HFFc6 (cell line): ENCODE measurements at places on chromosomes 13 and 19. TPM values are rescaled to one million over a fixed set of nuclear protein-coding genes. Genes with fewer than 3 reads are reported as not detected.

Gene B3GNT3
- total RNA-seq: not detected in 3 replicates

DNA sequence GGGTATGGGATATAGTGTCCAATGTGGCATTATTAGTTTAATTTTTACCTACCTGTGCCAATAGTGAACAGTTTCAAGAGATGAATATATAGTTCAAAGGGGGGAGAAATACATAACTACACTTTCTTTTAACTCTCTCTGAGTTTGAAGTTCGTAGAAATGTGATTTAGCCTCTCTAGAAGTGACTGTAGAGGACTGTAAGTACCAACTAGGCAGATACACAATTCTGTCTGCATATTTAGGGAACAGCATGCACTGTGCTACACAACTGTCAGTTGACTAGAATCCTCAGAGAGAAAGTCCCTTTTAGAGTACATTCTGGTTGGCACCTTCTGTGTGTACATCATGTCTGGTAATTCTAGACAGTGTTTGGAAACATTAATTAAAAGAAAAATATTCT, 17.5 kb upstream of the ZNF90 start:
- DNase-seq: no peak

- DNase-seq: no peak
Measured at GRCh38 chr13:111050539-111050879, 64.6 kb upstream of the ARHGEF7 start.

GRCh38 chr19:18384775-18385174, 1.2 kb upstream of the GDF15 start:
- no peak for DNase-seq
